ENCODE measurements at places on chromosomes 1 and 21.

DNA sequence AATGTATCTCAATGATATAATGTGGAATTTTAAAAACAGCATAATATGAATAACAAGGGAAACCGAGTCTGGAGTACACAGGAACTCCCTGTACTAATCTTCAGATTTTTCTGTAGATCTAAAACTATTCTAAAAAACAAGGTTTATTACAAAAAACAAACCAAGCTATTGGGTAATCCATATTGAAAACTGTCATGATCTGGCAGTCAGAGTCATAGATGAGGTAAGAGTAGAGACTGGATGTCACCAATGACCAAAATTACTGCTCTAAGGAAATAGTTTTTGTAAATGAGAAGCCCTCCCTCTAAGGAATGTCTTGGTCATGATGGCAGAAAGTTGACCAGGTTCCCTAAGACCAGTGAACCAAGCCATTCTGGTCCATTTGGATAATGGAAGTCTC lies 2.4 kb upstream of the SPOCD1 start:
- no peak for DNase-seq

- DNase-seq: no peak
These were observed 6.9 kb downstream of the COL11A1 start for GRCh38 chr1:103101399-103101798.

- DNase-seq: no peak
These were observed 18.3 kb downstream of the INTS3 start for GRCh38 chr1:153746174-153746573.

GRCh38 chr1:76066394-76066793 lies 8.2 kb upstream of the ST6GALNAC3 start:
- no peak for DNase-seq

- DNase-seq: no peak
These were observed 221.8 kb upstream of the CHRM3 start for GRCh38 chr1:239164451-239165180.

GRCh38 chr1:3889936-3890335 lies 10.1 kb downstream of the C1orf174 start:
- no peak for DNase-seq

- no peak for DNase-seq
These were observed 108.8 kb downstream of the ITSN1 start for GRCh38 chr21:33751120-33751519.
